ENCODE measurements at places on chromosomes 2 and 18.
A peak's percentile ranks its signal among the peaks of the same experiment; 100 is the strongest.

GRCh38 chr18:21449367-21450290 is 150.9 kb downstream of the ESCO1 start:
- no peak for DNase-seq

GRCh38 chr2:30979822-30980245 is 158.4 kb downstream of the GALNT14 start:
- DNase-seq, result no peak

DNA sequence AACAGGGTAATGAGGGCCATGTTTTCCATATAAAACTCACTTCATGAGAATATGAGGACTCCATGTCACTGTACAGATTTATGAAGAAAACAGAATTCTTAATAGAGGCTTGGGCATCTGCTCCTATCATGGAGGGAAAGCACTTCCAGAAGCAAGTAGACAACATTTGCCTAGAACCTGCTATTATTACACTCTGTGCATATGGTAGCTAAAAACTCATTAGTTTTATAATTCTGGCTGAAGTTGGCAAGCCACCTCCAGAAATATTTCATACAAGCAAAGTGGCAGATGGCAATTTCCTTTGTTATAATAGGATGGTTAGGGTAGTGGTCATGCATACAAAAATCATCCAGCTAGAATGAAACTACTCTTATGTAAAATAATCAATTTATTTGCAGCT is 65.8 kb upstream of the TLK1 start:
- DNase-seq, result no peak

GRCh38 chr2:36392571-36393255 is 37.1 kb downstream of the CRIM1 start:
- no peak for DNase-seq

DNA sequence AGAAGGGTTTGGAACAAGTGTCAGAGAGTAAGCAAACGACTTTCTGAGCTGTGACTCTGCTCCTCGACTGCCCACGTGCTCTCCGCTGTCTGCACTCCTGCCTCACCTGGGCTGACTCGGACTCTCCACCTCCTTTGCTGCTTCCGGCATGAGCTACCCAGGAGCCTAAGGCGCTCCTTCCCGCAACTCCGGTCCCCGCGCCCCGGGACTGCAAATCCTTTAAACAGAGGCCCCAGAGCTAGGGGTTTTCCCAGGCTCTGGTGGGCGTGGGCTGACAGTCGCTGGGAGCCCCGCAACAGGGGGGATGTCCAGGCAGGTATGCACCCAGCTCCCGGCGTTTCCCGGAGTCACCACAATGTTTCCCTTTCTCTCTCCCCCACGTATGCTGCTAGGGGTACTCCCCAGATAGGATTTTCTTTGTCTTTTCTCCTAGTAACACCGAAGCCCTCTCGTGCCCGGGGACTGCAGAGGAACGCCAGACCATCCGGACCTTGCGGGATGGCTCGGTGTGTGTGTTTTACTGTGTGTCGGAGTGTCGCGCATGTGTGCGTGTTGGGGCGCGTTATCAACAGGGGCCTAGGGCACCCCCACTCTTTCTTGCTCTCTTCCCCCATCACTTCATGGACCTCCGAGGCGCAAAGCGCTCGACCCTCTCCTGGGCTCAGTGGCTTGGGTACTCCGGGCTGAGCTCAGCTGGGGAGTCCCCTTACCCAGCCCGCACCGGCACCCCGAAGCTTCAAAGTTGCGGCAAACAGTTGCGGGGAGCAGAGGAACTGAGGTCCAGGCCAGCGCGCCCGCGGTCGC is 691 bp upstream of the THSD7B start:
- no peak for DNase-seq

DNA sequence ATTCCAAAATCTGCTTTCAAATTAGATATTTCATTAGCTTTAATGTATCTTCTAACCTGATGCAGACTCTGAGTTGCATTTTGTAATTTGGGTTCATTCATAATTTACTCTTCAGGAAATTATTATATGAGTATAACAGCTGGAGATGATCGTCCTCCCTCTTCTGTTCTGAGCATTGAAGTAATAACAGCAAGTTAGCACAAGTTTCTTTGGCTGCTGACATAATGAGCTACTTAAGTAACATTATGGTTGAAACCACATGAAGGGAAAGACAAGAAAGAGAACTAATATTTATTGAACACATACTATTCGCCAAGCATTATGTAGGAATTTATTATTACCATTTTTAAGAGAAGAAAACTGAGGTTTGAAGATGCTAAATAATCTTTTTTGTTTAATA is 75.1 kb downstream of the CPO start:
- DNase-seq, result no peak

DNA sequence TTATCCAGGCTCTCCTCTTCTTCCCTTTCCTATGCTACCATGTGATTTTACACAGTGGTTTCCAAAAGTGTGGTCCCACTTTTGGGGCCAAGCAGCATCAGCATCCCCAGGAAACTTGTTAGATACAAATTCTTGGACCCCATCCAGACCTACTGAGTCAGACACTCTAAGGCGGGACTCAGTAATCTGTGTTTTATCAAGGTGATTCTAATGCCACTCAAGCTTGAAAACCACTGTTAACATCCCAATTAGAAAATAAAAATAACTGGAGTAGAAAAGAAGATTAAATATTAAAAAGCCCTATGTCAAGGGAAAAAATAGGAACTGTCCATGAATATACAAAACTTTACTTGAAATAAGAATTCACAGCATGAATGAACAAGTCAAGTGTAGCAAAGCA is 10.8 kb downstream of the DSG2 start:
- DNase-seq, result no peak

- no peak for DNase-seq
Measured at GRCh38 chr2:16373341-16373740, 292.3 kb downstream of the CYRIA start.

- no peak for DNase-seq
Measured at GRCh38 chr2:3112131-3112530, 265.5 kb downstream of the EIPR1 start.

DNA sequence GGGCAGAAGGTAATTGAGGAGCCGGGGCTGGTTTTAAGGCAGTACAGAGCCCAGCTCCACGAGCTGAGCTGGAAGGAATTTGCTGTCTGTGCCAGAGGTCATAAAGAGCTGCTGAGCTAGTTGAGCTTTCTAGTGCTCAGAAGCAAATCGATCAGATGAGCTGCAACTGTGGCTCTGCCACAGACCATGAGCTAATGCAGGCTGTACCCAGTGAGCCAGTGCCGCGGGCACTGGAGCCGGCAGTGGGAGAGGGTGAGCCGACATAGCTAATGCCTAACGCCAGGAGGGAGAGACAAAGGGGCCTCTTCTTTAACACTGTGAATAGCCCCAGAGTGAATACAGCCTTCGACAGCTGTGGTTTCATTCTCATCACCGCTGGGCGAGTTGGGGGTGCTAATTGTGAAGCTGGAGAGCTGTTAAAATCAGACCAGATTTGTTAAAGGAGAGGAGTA is 410.1 kb upstream of the TCF4 start:
- no peak for DNase-seq

GRCh38 chr2:241974096-241974495 is 104.6 kb downstream of the RTP5 start:
- no peak for DNase-seq

GRCh38 chr2:197381641-197382040 is 53.2 kb downstream of the SF3B1 start:
- DNase-seq, result no peak

- DNase-seq, result no peak
Measured at GRCh38 chr2:74513605-74514367, 464 bp upstream of the TLX2 start.

GRCh38 chr2:183606718-183607085 is 482.5 kb downstream of the NUP35 start:
- DNase-seq, result no peak

DNA sequence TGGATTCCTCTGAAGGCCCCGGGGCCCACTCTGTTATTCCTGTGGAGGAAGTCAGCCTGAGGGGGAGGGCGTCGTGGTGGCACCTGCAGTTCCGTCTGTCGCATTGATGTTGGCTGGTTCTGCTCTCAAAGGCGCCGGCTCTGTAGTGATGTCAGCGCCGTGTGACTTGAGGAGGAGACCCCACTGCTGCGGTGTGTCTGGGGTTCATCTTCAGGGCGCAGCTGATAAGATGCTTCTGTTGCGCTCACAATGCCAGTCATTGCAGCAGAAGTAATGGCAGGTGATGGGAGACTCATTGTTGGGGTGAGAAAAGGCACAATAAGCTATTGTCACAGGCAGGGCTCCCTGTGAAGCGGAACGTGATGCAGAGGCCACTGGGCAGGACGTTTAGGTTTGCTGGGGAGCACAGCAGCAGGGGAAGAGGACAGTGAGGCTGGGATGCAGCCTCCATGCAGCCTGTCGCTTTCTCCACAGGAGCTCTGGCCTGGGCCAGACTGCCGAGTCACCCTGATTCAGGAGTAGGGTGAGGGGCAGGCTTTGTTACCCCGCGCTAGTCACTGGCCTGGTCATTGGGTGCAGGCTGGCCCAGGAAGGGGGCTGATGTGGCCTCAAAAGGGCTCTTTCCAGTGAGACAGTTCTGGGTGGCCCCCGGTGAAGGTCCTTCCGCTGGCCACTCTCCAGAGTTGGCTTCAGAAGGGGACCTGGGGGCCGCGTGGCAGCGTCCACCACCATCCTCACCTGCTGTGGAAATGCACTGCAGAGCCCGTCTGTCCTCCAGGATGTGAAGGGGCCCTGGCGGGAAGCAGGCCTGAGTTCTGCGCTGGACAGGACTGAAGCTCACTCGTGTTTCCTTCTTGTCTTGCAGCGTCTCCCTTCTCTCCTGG is 42.9 kb downstream of the SH3BP4 start:
- DNase-seq, result no peak

- no peak for DNase-seq
Measured at GRCh38 chr2:214135966-214136365, 274.9 kb upstream of the VWC2L start.

GRCh38 chr2:63741884-63742579 is 99.7 kb upstream of the UGP2 start:
- DNase-seq, result no peak

- no peak for DNase-seq
Measured at GRCh38 chr2:47950340-47951301, 44.3 kb upstream of the FBXO11 start.

GRCh38 chr18:42807887-42808286 is 307.6 kb downstream of the RIT2 start:
- DNase-seq, result no peak

DNA sequence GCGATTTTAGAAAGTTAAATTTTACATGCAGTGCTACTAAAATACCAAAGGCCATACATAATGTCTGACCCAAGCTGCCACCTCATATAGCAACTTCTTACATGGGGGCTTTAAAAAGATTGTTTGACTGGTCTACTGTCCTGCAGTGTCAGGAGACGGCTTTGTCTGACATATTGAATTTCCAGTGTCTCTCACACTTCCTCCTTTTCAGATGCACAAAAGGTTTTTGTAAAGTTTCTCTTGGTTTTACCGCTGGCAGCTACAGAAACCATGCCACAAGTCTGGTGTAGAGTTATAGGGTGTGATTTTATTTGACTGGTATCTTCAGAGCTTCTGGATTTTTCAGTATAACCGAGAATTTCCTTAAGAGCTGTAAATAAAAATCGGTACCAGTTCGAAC is 1.1 kb upstream of the ASAP2 start:
- DNase-seq, result peak; percentile 46
